ENCODE measurements at places on chromosomes 4 and X.

DNA sequence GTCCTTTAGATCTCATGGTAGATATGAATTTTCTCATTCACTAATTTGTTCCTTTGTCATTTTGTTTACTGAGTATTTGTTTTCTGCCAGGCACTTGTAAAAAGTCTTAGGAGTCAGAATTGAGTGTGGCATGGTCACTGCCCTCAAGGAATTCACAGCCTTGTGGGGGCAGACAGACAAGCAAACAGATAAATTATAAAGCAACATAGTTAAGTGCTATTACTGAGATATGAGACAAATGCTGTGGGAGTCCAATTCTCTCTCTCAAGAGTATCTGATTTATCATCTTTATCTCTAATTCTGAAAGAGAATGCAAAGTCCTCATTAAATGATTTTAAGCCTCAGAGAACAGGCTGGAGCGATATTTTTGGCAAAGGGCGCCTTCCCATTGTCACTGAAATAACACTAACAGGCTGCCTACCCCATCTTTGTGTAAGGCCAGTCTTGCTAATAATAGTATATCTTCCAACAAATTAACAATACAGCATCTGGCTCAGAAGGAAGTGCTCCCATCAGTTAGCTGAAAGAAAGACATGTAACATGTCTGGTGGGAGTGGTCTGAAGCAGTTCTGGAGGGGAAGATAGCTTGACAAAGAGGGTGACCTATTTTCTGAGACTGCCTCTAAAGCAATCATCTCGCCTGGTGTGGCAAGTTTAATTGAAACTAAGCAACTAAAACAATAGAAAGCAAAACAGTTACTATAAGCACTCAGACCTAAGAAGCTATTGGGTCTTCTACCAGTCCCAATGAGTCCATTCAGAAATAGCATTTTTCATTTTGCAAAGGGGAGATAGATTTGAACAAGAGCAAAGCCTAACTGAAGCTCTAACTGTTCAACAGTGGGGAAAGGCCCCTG lies 61.5 kb upstream of the AMOT start:
- DNase-seq: no peak

DNA sequence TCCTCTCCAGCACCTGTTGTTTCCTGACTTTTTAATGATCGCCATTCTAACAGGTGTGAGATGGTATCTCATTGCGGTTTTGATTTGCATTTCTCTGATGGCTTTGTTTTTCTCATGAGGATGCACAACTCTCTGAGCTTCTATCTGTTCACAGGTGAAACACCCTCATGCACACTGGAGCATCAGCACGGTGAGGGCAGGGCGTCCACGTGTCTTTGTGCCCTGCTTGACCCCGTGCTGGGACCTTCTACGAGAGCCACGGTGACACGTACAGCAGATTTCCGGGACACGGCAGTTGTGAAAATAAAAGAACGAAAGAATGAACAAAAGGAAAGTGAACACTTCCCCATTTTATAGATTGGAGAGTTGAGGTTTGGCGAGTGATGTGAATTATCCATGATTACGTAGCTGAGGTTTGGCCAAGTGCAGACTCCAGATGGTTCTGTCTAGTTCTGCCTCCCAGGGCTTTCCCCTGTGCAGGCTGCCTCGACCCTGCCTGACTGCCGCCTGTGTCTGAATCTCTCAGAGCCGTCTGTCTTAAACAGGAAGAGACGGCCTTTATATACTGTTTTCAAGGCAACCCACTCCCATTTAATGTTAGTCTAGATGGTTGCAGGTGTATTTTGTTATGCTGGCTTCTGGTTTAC lies 67.8 kb upstream of the SORBS2 start:
- DNase-seq: no peak

DNA sequence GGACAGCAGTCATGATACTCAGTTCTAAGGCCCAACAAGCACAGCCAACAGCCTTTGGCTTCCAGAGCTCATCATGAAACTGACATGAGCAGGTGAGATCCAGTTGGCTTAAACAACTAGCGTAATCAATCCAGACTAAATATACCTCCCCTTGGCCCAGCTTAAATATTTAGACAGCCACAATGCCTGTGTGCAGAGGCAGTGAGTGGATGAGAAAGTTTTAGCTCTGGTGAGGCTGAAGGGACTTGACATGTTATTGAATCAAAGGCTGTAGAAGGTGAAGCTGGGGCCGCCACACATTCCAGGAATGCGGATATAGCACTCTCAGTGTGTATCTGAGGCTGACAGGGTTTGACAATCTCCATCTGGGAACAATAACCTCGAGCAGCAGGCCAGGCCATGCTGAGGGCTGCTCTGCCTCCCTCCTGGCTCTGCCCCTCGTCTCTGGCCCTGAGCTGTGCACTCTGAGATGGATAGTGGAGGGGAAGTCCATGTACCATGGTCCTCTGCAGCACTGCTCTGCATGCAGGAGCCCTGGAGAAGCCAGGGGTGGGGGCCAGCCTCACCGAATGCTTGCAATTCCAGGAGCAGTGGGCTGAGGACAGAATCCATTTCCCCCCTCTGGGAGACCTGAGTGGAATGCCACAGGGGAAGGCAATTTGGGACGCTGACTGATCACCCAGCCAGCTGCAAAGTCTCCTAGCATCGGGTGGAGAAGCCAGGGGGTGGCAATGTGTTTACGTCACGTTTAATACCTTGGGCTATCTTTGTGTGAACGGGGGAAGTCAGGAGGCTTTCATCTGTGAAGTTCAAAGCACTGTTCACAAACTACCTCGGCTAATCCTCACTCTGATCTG lies 37.3 kb upstream of the RASL11B start:
- no peak for DNase-seq

GRCh38 chr4:70706044-70706461 lies 15.7 kb upstream of the RUFY3 start:
- no peak for DNase-seq

DNA sequence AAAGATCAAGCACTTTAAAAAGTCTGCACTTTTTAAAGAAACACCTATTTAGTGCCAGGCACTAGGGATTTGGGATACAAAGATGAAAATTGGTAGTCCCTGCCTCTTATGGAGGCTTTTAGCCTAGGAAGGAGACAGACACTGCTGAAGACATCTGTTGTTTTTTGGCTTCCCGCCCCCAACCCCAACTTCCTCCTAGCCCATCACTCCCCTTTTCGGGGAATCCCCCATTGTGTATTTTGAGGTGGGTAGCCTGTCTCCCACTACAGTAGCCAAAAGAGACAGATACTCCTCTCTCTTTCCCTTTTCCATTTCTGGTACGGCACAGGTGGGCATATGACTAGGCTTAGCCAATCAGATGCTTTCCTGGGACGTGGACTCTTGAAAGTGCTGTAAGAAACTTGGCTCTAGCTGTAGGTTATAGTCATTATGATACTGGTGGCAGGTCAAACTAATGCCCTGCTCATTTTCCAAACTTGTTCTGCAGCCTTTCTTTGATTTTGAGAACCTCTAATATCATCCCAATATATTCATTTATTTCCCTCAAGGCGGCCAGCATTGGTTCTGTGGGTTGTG lies 194.6 kb upstream of the RBPJ start:
- no peak for DNase-seq

GRCh38 chrX:32041181-32041580 lies 969.3 kb upstream of the FTHL17 start:
- no peak for DNase-seq
